ENCODE measurements at places on chromosomes 7 and 10.

DNA sequence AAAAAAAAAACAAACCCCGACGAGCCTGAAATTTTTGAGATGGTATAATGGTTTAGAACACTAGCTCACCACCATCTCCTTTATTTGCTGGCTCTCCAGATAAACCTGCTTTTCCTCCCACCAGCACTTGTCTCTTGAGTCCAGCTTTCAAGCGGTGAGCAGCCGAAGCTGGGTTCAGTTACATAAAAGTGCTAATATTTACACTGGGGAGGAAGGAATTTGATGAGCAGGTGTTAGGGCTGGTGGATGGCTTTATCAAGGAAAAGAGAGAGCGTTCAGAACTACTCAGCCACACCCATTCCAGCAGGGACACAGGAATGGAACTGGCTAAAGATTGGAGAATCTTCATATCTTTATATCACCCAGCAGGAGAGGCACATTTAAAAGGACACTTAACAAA lies 6.6 kb upstream of the CALML3 start:
- no peak for DNase-seq

DNA sequence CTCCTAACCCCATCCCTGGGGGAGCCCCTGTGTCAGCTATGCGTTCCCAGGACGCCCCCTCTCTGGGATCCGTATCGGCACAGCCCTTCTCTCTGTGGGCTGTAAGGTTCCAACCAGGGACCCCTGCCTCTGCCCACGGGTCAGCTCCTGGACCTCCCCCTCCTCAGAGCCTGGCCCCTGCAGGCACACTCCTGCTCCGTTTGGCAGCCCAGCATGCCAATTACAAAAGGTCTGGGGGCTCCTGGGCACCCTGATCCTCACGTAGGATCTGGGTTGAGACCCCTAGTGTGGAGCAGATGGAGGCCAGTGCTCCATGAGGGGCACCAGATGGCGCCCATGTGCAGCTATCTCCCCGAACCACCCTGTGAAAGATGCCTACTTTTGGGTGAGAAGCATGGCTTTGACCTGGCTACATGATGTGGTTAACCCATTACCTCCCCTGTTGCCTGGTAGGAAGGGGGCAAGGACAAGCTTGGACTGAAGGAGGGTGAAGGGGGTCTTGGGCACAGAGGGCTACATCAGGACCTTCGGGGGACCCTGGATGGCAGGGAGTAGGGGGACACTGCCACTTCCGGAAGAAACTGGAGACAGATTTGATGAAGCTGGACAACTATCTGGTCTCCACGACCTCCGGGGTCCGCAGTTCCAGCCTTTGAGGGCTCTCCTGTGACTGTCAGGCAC lies 9.0 kb downstream of the TACR2 start:
- no peak for DNase-seq

- DNase-seq: no peak
Measured at GRCh38 chr7:74199551-74200355, 10.1 kb upstream of the LAT2 start.

DNA sequence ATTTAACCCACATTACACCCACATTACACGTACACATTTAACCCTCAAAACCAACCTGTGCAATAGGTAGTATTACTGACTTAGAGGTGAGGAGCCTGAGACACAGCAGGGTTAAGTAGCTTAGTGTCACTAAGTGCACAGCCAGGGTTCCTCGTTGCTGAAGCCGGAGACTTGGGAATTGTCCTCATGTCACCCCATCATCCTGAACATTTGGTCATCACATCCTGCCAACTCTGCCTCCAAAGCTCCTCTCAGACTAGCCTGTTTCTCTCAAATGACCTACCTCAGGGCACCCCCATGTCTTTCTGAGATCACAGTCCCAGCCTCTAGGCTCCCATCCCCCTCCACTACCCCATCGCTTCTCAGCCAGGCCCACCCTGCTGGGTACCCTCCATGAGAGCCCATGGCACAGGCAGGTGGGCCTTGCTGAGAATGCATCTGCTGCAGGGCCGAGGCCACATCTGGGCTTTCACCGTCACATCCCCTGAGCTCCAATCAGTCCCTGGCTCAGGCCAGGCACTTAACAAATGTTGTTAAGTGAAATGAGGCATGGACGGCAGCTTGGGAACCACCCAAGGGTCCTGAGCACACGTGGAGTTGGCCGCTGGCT lies 21.1 kb upstream of the PCBD1 start:
- no peak for DNase-seq

DNA sequence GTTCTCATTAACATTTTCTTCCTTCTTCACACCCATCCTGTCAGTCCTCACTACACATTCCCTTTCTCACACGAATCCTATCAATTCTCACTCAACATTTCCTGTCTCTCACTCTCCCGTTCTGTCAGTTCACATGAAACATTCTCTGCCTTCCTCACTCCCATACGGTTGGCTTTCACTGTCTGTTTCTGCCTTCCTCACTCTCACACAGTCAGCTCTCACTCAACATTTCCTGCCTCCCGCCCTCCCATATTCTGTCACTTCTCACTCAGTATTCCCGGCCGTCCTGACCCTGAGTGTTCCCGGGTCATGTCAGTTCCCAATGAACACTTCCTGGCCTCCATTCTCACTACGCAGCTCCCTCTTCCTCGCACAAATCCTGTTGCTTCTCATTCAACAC lies 61.5 kb downstream of the DYNC2I1 start:
- DNase-seq: peak; percentile 15

GRCh38 chr7:68756986-68757495 lies 841.2 kb upstream of the AUTS2 start:
- no peak for DNase-seq

- no peak for DNase-seq
Measured at GRCh38 chr7:2120251-2120660, 112.5 kb downstream of the MAD1L1 start.

- peak; percentile 36 for DNase-seq
Measured at GRCh38 chr10:115941361-115941771, 331.6 kb downstream of the GFRA1 start.

DNA sequence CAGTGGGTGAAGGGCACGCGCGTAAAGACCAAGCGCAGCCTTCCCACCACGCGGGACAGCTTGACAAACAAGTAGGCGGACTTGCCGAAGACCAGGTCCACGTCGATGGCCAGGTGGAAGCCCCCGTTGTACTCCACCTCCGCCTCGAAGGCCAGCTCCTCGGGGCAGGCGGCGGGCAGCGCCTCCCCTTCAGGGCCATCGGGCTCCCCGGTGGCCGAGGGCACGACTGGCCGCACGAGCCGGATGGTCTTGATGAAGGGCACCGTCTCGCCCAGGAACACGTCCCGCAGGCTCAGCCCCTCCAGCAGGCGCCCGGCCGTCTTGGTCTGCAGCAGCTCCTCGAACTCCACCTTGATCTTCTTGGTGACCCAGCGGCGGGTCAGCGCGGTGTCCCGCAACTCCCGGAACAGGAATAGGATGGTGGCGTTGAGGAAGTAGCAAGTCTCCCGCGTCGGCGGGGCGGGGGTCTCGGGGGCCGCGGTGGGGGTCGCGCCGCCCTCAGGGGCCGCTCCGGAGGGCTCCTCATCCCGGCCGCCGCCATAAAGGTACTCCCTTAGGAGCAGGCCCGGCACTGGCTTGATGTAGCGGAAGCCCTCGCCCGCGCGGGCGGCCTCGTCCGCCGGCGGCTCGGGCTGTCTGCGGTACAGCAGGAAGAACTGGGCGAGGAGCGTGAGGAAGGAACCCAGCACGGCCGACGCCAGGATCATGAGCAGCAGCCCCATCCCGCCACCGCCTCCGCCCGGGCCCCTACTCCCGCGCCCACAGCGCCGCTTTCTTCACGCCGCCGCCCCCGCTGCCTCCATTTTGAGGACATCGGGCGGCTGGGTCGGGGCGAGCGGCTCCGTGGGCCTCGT lies 507 bp downstream of the PDZD8 start:
- DNase-seq: peak; percentile 38

DNA sequence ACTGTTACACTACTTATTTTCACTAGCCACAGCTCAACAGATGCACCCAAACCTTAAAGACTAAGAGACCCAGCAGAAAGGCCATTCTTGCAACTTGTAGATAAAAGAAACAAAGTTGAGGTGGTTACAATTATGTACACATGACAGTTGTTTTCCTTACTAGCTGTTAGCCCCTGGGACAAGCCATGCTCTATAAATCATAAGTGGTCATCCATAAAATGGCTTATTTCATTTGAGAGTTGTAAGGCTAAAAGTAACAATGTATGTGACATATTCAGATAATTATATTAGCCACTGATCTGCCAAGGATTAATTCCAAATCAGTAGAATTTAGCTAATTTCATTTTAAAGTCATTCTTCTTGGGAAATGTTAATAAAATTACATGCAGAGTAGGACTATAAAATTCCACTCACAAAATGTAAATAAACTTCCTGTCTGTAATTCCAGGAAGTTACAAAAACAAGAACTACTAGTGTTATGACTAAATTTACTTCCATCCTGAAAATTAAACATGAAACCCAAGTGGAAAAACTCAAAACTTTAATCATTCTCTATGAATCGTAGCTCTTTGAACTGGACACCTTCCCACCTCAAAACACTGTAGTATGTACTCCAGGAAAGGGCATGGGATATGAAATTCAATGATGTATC lies 13.3 kb downstream of the SLC37A3 start:
- DNase-seq: no peak

GRCh38 chr7:104208421-104208780 lies 588 bp upstream of the ORC5 start:
- no peak for DNase-seq

DNA sequence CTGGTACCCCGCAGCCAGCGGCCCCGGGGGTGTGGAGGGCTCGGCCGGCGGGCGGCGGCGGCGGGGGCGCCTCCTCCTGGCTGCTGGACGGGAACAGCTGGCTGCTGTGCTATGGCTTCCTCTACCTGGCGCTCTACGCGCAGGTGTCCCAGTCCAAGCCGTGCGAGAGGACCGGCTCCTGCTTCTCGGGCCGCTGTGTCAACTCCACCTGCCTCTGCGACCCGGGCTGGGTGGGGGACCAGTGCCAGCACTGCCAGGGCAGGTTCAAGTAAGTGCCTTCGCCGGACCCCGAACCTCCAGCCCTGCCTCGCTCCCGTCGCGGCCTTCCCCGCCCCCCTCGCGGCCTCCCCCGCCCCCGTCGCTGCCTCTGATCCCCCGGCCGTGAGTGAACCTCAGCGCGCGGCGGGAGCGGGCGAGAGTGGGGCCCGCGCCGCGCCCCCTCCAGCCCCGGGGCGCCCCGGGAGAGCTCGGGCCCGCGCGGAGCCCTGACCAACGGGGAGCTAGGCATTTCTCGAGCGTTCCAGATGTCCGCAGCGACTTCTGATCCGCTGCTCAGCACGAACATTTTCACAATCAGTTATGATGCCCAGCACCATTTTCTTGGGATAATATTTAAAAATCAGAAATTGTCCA lies 727 bp downstream of the ATRNL1 start:
- no peak for DNase-seq

GRCh38 chr7:31583942-31584341 lies 70.1 kb downstream of the ITPRID1 start:
- DNase-seq: no peak

- DNase-seq: no peak
Measured at GRCh38 chr10:93565446-93565845, 1.0 kb upstream of the FFAR4 start.

DNA sequence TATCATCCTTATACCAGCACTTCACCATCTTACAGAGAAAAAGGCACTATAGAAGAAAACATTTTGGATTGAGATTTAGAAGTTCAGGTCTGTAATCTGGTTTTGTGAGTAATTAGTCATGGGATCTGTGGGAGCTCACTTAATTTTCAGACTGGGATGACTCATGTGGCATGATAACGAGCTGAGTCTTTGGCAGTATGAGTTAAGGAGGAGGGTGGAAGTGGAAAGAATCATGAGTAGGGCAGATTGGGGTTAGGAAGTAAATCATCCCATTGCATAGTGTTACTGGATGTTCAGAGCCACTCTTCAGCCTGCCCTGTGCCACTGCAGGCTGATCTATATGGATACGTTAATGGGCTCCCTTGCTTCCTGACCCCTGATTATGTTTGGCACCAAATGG lies 64.9 kb downstream of the ZNF92 start:
- DNase-seq: peak; percentile 93

- DNase-seq: no peak
Measured at GRCh38 chr7:152403726-152404125, 32.1 kb downstream of the KMT2C start.

DNA sequence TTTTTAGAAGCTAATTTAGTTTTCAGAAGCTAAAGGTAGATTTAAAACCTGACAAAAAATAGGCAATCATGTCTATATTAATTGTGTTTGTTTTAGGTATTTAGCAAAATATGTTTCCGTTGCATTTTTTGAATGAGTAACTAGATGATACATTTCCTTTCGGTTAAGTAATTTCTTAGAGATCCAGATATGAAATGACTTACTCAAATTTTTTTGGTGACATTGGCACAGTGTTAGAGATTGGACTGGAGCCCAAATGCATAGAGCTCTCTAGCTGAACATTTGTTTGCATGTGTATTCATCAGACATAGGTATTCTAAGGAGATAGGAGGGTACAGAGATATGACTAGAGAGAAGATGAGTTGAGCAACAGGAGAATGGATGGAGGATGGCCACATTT lies 1.9 kb downstream of the BUB3 start:
- DNase-seq: peak; percentile 68

DNA sequence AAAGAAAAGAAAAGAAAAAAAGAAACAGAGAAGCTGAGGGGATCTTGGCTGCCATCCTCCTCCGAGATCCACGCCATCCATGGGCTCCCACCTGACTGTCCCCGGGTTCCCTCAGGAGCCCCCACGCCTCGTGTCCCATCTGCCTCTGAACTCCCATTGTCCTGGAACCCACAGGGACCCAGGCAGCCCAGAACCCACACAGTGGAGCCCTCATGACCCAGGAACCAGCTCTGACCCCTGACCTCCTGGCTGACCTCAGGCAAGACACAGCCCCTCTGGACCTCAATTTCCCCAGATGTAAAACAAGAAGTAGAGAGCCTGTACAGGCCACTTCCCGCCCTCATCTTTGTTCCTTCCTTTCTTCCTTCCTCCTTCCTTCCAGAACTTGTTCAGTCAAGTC lies 40.4 kb downstream of the RASGEF1A start:
- no peak for DNase-seq

GRCh38 chr7:13259930-13260329 lies 572.5 kb downstream of the ARL4A start:
- DNase-seq: no peak

GRCh38 chr7:151056283-151056665 lies 1.4 kb downstream of the CDK5 start:
- no peak for DNase-seq

DNA sequence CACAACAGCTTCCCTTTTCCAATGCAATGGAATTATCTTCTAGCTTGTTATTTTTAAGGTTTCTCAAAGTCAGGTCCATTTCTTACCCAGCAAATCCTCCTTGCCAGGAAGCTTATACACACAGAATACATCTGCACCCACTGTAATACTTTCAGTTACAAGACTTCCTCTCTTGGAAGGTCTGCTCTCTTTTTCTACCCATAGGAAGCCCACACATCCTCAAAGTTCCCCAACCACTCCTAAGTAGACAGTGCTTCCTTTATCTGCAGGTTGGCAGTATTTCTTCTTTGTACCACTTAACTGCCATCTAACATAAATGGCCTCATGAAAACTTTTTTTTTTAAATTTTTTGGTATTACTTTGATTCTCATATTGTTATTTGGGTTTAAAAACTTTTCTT lies 155.6 kb downstream of the TAX1BP1 start:
- DNase-seq: no peak
